CD4-positive, alpha-beta T cell treated with Interleukin-2 at 100 ng/mL for 4 hours (primary cell): ENCODE measurements at places on chromosomes 1 and 21.

DNA sequence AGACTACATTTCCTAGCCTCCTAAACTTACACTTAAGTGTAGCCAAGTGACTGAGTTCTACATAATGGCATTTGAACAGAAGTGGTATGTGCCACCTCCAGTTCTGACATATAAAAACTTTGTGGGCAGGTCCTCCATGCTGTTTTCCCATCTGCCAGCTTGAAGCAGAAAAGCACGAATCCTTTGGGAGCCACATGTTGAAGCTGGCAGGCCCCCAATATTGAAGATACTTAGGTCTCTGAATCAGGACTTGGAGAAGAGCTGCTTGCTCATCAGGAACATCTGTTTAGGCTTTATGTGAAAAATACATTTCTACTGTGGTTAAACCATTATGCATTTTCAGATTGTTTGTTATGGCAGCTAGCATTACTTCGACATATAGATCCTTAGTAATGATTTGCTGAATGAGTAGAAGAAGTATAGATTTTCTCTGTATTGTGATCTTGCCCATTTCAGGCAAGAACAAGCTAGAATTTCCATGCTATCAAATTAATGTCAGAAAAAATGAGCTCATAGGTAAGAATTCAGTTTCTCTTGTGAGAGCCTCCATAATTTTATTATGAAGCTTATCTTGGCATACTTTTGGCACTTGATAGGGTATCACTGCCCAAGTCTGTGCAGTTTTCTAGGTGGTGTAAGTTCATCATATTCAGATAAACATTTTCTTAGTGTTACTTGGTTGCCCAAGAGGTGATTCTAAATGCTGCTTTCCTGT lies 68.4 kb downstream of the GDAP2 start:
- no peak for DNase-seq

DNA sequence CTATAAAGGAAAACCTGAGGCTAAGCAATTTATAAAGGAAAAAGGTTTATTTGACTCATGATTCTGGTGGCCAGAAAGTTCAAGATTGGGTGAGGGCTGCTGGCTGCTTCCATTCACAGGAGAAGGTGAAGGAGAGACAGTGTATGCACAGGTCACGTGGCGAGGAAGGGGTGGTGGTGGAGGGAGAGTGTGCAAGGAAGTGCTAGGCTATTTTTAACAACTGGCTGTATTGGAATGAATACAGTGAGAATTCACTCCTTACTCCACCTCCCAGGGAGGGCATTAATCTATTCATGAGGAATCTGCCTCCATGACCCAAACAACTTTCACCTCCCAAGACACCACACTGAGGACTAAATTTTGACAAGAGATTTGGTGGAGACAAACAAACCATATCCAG lies 51.0 kb downstream of the SYDE2 start:
- DNase-seq: no peak

DNA sequence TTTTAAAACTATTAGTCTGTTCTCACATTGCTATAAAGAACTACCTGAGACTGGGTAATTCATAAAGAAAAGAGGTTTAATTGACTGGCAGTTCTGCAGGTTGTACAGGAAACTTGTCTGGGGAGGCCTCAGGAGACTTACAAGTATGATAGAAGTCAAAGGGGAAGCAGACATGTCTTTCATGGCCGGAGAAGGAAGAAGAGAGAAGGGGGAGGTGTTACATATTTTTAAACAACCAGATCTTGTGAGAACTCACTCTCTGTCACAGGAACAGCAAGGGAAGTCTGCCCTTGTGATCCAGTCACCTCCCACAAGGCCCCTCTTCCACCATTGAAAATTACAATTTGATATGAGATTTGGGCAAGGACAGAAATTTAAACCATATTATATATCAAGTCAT lies 55.9 kb downstream of the CLIC4 start:
- DNase-seq: no peak

DNA sequence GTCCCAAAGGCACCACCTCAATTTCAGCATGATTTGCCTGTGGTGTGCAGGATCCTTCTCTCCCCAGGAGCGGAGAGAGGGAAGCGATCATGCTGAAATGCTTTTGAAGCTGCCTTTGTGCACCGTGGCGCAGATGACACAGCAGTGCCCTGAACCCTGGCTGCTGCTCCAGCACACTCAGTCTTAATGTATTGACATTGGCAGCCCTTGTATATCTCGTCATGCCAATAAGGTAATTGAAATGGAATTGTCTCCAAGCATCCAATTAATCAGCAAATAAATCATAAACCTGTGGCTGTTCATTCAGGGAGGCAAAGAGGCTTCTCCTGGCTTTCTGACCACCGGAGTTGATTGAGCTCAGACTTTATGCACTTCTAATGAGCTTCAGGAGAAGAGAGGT lies 139.8 kb downstream of the KAZN start:
- no peak for DNase-seq

GRCh38 chr1:92563457-92564216 lies 76.9 kb upstream of the GFI1 start:
- DNase-seq: no peak
